Thymus (tissue), 14 donors: ENCODE measurements at places on chromosomes 4 and X. TPM values are rescaled to one million over a fixed set of nuclear protein-coding genes. Genes with fewer than 3 reads are reported as not detected.

- H3K27me3 ChIP-seq, result peaks cover 43% of the 10 kb centered on the region
- peak overlapping the region; percentile 54 for H3K4me3 ChIP-seq
- H3K4me1 ChIP-seq, result peaks cover 16% of the 10 kb centered on the region
- no peak overlapping the region for H3K27ac ChIP-seq
Observed at GRCh38 chr4:48017108-48017571, 568 bp downstream of the NIPAL1 start.

Gene RBPJ
- total RNA-seq, result 42.1 TPM

DNA sequence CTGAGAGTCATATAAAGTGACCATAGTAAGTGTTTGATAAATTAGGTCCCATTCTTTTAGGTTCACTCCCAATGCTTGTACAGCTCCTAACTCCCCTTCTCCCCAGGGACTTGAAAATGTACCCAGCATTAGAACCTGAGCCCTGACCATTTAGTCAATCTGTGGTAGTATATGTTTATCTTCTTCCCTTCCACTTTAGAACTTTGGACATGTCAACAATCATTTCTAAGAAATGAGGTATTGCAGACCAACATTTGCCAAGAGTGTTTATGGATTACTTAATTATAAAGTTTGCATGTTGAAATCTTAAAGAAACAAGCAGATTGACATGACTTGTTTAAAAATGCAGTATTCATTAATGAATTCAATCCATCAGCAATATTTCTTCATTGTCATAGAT lies 26.0 kb downstream of the AFM start:
- H3K27ac ChIP-seq, result no peak overlapping the region
- H3K4me3 ChIP-seq, result no peak overlapping the region
- H3K4me1 ChIP-seq, result no peaks in the 10 kb centered on the region
- DNase-seq, result no peak

DNA sequence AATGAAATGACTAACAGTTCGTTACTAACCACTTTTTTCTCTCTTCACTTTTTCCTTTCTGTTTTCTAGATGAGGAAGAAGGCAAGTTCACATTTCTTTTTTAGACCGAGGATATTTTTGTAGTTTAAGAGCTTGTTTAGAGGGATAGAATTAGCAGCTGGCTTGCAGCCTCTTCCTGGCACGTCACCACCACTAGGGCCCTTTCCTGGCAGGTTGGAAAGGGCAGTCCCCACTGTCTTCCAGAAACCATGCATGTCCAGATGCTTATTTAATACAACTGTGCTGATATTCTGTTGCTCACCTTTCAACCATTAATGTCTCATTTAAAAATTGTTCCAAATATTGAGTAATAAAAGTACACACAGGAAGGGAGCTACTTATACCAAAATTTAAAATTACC lies 209.5 kb upstream of the PACRGL start:
- H3K36me3 ChIP-seq, result no peaks in the 10 kb centered on the region
- H3K27ac ChIP-seq, result no peak overlapping the region
- no peaks in the 10 kb centered on the region for H3K27me3 ChIP-seq
- no peaks in the 10 kb centered on the region for H3K4me1 ChIP-seq
- H3K4me3 ChIP-seq, result no peak overlapping the region

DNA sequence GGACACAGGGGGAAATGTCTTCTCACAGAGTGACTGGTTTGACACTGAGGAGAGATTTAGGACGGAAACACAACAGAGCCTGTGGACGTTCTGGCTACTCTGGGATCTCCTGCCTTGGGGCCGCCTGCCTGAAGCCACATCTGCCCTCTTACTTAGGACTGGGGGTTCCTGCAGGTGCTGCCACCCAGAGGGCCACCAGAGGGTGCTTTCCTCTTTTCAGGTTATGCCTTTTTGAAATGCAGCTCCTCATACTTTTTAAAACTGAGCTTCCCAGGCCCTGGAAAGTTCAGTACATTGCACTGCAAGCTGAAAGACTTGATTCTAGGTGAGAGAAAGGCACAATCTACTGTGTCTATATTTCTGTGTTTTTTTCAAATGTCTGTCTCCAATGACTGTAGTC lies 92.2 kb upstream of the PGRMC2 start:
- H3K27me3 ChIP-seq, result no peaks in the 10 kb centered on the region
- DNase-seq, result no peak
- H3K4me1 ChIP-seq, result no peaks in the 10 kb centered on the region
- no peaks in the 10 kb centered on the region for H3K36me3 ChIP-seq
- no peak overlapping the region for H3K4me3 ChIP-seq

DNA sequence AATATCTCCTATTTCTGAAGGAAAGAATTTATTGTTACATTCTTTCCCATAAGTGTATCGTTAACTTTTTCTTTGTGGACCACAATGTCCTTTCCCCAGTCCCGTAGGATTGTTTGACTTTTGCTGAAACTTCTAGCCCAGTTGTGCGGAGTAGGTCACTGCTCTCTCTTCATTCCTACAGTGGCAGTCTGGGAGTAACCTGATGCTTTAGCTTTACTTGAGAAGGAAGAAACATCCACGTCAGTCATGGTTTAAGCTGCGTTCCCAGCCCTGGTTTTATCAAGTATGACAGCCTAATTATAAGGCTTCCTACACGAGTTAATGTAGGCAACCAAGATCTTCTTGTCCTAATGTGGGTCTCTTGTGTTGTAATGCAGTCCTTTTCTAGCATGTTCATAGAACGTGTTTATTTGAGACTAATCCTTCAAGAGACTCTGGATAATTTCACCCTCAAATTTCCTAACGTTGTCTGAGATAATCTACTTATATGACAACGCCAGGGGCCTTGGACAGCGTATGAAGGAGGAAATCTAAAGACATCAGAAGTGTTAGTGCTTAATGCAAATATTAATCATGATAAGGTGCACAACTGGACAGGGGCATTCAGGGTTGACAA lies 40.8 kb upstream of the GRPR start:
- DNase-seq, result no peak
- no peaks in the 10 kb centered on the region for H3K36me3 ChIP-seq
- H3K27me3 ChIP-seq, result no peaks in the 10 kb centered on the region
- H3K4me1 ChIP-seq, result no peaks in the 10 kb centered on the region
- H3K4me3 ChIP-seq, result no peak overlapping the region
- H3K27ac ChIP-seq, result no peak overlapping the region

Gene MAGEA12
- total RNA-seq, result not detected

DNA sequence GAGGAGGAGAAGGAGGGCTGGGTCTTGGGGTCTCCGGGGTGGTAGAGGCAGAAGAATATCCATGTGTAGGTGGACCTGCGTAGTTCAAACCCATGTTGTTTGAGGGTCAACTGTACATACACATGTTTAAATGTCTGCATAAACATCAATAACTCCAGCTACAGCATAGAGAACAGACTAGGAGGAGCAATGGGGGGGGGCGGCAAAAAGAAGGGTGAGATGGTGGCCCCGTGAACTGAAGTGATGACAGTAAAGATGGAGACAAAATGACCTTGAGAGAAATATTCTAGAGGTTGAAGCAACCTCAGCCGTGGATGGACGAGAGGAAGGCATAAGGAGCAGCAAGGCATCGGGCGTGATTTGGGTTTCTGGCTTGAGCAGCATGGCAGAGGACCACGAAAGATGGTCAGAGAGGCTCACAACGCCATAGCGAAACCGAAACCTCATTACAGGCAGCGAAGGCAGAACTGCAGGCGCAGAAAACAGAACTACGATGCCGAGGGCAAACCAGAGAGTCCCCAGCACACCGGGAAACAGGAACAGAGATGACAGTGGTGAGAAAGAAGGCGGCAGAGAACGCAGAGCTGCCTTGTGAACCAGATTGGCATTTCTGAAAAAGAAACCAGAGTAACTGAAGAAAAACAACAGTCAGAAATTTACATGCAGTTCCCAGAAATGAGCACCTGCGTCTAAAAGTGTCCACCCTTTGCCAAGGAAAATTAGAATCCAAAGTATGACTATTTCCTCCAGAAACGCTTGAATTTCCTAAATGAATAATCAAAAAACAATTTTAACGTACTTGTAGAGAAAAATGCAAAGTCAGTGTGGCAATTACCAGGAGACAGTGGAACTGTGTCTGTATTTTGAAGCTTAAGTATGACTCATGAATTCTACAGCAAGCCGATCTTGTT lies 50.3 kb upstream of the ENPP6 start:
- DNase-seq, result no peak
- peak overlapping the region; percentile 51 for H3K4me3 ChIP-seq
- H3K36me3 ChIP-seq, result no peaks in the 10 kb centered on the region
- peak overlapping the region; percentile 55 for H3K27ac ChIP-seq
- no peaks in the 10 kb centered on the region for H3K27me3 ChIP-seq

DNA sequence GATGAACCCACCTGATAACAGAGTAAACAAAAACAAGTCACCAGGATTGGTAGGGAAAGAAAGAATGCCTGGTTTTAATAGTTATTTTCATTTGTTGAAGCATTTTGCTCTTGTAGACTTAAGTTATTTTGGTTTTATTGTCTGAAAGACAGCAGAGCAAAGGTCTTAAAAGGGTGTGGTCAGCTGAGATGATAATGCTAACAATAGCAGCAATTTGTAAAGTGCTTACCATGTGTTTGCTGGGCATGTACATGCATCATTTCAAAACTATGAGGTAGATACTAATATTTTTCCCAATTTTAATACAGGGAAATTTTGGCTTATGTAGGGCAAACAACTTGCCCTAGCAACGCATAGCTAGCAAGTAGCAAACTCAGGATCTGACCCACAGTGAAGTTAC lies 46.8 kb upstream of the SLC10A4 start:
- H3K36me3 ChIP-seq, result no peaks in the 10 kb centered on the region
- DNase-seq, result no peak
- H3K4me3 ChIP-seq, result no peak overlapping the region
- no peaks in the 10 kb centered on the region for H3K4me1 ChIP-seq
- H3K27ac ChIP-seq, result no peak overlapping the region
- H3K27me3 ChIP-seq, result no peaks in the 10 kb centered on the region

GRCh38 chrX:71109051-71109450 lies 2.3 kb downstream of the IL2RG start:
- peak overlapping the region; percentile 91 for H3K27ac ChIP-seq
- peaks cover 64% of the 10 kb centered on the region for H3K4me1 ChIP-seq
- peaks cover 9% of the 10 kb centered on the region for H3K36me3 ChIP-seq
- no peaks in the 10 kb centered on the region for H3K27me3 ChIP-seq
- DNase-seq, result no peak

Gene PAGE4
- total RNA-seq, result 0.80 TPM

DNA sequence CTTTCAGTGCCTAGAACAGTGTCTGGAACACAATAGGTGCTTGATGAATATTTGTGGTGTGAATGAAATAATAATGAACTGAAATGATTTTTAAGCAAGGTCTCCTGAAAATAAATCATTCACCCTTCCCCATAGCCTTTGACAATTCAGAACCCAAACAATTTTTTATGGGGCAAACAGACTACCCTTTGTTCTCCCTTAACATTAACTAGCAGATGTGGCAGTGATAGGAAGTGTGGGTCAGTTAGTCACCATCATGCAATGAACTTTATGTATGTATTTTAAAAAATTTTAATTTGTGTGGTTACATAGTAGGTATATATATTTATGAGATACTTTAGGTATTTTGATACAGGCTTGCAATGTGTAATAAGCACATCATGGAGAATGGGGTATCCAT lies 27.2 kb upstream of the CD40LG start:
- H3K27me3 ChIP-seq, result no peaks in the 10 kb centered on the region
- H3K27ac ChIP-seq, result no peak overlapping the region
- H3K4me1 ChIP-seq, result no peaks in the 10 kb centered on the region
- H3K36me3 ChIP-seq, result no peaks in the 10 kb centered on the region
- no peak for DNase-seq

Gene USP17L19
- total RNA-seq, result not detected

- no peak overlapping the region for H3K4me3 ChIP-seq
- no peaks in the 10 kb centered on the region for H3K4me1 ChIP-seq
- H3K36me3 ChIP-seq, result no peaks in the 10 kb centered on the region
- no peaks in the 10 kb centered on the region for H3K27me3 ChIP-seq
- no peak for DNase-seq
Observed at GRCh38 chr4:157821814-157822213, 351.0 kb downstream of the GASK1B start.

GRCh38 chrX:1111601-1112300 lies 100.7 kb downstream of the CRLF2 start:
- H3K27ac ChIP-seq, result no peak overlapping the region
- no peak for DNase-seq
- peaks cover 35% of the 10 kb centered on the region for H3K27me3 ChIP-seq
- no peaks in the 10 kb centered on the region for H3K36me3 ChIP-seq
- no peaks in the 10 kb centered on the region for H3K4me1 ChIP-seq
- H3K4me3 ChIP-seq, result no peak overlapping the region

GRCh38 chr4:151197247-151197646 lies 79.7 kb upstream of the PRSS48 start:
- no peaks in the 10 kb centered on the region for H3K4me1 ChIP-seq
- no peak overlapping the region for H3K27ac ChIP-seq
- DNase-seq, result no peak

DNA sequence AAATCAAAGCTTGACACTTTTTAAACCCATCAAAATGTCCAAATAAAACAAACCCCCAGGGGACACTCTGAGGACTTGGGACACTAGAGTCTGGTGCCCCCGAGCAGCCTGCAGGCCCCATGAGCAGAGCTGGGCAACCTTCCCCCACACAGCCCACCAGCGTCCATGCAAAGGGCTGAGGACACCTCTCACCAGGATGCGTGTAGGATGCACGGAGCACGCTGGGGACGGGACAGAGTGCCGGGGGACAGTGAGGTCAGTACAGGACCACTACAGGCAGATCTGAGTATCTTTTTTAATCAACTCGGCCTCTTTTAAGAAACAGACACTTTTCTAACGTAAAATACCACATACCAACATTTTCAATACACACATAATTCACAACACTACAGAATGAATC lies 6.9 kb downstream of the GAK start:
- no peak for DNase-seq
- no peaks in the 10 kb centered on the region for H3K27me3 ChIP-seq
- H3K27ac ChIP-seq, result no peak overlapping the region
- peaks cover 11% of the 10 kb centered on the region for H3K4me1 ChIP-seq

Gene RRH
- 0.05 TPM for total RNA-seq

Gene TBC1D9
- 4.7 TPM for total RNA-seq

Gene SPANXA1
- 0.09 TPM for total RNA-seq

Gene TBC1D14
- total RNA-seq, result 59.6 TPM

- no peak overlapping the region for H3K27ac ChIP-seq
- no peak overlapping the region for H3K4me3 ChIP-seq
- no peak for DNase-seq
- no peaks in the 10 kb centered on the region for H3K4me1 ChIP-seq
Observed at GRCh38 chr4:5503336-5503936, 204.9 kb downstream of the EVC2 start.

GRCh38 chrX:68508799-68509198 lies 9.9 kb downstream of the YIPF6 start:
- no peaks in the 10 kb centered on the region for H3K27me3 ChIP-seq
- H3K27ac ChIP-seq, result no peak overlapping the region
- no peaks in the 10 kb centered on the region for H3K36me3 ChIP-seq

DNA sequence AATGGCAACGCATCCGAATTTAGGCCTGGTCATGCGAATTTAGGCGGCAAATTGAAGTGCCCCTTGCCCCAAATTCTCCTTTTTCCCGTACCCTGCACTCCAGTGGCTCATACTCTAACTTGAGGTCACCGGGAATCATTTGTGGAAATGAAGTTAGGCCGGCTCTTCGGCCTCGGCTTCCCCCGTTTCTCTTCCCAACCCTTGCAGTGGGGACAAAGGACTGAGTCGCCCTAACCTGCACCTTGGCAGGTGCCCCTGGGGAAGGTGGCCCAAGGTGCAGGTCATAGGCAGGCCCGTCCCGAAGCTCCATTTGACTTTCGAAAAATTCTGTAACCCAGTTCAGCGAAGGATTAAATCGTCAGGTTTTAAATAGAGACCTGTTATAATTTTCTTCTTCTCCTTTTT lies 811 bp downstream of the SRD5A3 start:
- peak overlapping the region; percentile 78 for H3K4me3 ChIP-seq
- peaks cover 8% of the 10 kb centered on the region for H3K4me1 ChIP-seq
- H3K36me3 ChIP-seq, result no peaks in the 10 kb centered on the region
- peak overlapping the region; percentile 50 for H3K27ac ChIP-seq
- no peak for DNase-seq
- no peaks in the 10 kb centered on the region for H3K27me3 ChIP-seq
